Left ventricle myocardium superior (tissue), 1 donor: ENCODE measurements at places on chromosomes 4 and X. TPM values are rescaled to one million over a fixed set of nuclear protein-coding genes. Genes with fewer than 3 reads are reported as not detected.

BCAP31 gene
- 91.6 TPM for total RNA-seq

EXOC1L gene
- not detected for total RNA-seq

SH2D1A gene
- 0.10 TPM for total RNA-seq

CLNK gene
- not detected for total RNA-seq

DNAAF6 gene
- total RNA-seq = not detected

DMP1 gene
- total RNA-seq = not detected

APELA gene
- not detected for total RNA-seq

HELT gene
- total RNA-seq = not detected

FAM199X gene
- total RNA-seq = 12.5 TPM

KLHL4 gene
- 0.92 TPM for total RNA-seq

H2BW2 gene
- total RNA-seq = not detected

VSIG4 gene
- total RNA-seq = 42.1 TPM

TMPRSS11B gene
- total RNA-seq = not detected

ADH1A gene
- total RNA-seq = 0.57 TPM

KLF8 gene
- 3.4 TPM for total RNA-seq

SPATA4 gene
- not detected for total RNA-seq

ATOH1 gene
- total RNA-seq = 0.15 TPM

ALAS2 gene
- not detected for total RNA-seq

GPAT3 gene
- 38.9 TPM for total RNA-seq

MTNR1A gene
- total RNA-seq = not detected

CC2D2A gene
- total RNA-seq = 8.2 TPM

COL25A1 gene
- total RNA-seq = 0.37 TPM

NPY2R gene
- total RNA-seq = not detected

TEX13C gene
- not detected for total RNA-seq

CLGN gene
- 91.1 TPM for total RNA-seq

PRDM8 gene
- total RNA-seq = 1.0 TPM

PDZD4 gene
- 2.6 TPM for total RNA-seq

MAGEA4 gene
- total RNA-seq = not detected

CT83 gene
- total RNA-seq = not detected

HPSE gene
- total RNA-seq = 1.3 TPM

KIAA1210 gene
- total RNA-seq = not detected

UNC5C gene
- 0.72 TPM for total RNA-seq

HERC5 gene
- total RNA-seq = 2.0 TPM

SLC9B1 gene
- 0.20 TPM for total RNA-seq

GAGE13 gene
- not detected for total RNA-seq

GABRE gene
- 22.9 TPM for total RNA-seq

IBSP gene
- total RNA-seq = not detected

STK32B gene
- 1.4 TPM for total RNA-seq

EPHA5 gene
- total RNA-seq = 0.17 TPM

CCDC120 gene
- 1.7 TPM for total RNA-seq

APOO gene
- total RNA-seq = 105 TPM

CSAG2 gene
- not detected for total RNA-seq

VEGFD gene
- total RNA-seq = 12.4 TPM

STATH gene
- total RNA-seq = not detected

DCAF12L2 gene
- 0.10 TPM for total RNA-seq

CNKSR2 gene
- 0.55 TPM for total RNA-seq

GAB1 gene
- total RNA-seq = 90.7 TPM

TREX2 gene
- 0.25 TPM for total RNA-seq

TCEAL2 gene
- total RNA-seq = not detected
